ENCODE measurements at places on chromosomes 1 and 21.

DNA sequence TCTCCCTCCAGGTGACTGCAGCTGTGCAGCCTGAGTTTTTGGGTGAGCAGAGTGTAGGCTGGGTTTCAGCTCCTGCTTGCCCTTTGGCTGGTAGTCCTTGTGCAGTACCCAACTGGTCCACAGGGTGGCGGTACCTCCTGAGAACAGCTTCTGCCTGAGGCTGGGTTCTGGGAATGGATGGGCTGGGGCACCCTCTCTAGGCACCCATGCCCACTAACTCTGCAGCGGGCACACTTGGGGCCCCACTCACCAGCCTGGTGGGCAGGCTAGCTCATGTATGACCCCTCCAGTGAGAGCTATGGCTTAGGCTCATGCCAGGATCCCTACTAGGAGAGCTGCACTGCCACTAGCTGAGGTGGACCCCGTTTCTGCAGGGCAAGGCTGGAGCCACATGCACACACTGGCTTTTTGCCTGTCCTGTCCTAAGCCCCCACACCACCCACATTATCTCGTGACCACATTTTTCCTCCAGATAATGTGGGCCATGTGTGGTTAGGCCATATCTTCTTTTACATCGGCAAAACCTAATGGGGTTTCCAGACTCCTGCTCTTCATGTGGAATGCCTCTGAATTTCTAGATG, 15.5 kb upstream of the GSTM4 start:
- peaks cover 37% of the 10 kb centered on the region for H3K4me1 ChIP-seq
- no peak overlapping the region for H3K27ac ChIP-seq
- H3K27me3 ChIP-seq = no peaks in the 10 kb centered on the region

DNA sequence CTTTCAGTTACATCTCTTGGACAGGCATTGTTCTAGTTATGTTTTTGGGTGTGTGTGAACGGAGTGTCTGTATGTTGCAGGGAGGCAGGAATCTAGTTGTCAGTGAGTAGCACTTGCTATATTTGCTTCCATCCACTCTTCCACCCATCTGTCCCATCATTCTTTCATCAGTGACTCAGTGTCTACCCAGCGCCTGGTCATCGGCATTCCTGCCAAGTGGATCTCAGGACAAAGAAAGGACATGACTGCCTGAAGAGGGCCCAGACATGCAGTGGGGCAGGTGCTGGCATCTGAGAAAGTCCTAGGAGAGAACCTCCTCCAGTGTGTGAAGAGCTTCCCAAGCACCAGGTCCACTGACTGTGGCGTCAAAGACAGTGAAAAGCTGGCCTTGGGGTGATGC, 27.3 kb upstream of the MAGOH start:
- DNase-seq = no peak
- H3K4me1 ChIP-seq = no peaks in the 10 kb centered on the region
- no peaks in the 10 kb centered on the region for H3K27me3 ChIP-seq
- H3K36me3 ChIP-seq = no peaks in the 10 kb centered on the region

DNA sequence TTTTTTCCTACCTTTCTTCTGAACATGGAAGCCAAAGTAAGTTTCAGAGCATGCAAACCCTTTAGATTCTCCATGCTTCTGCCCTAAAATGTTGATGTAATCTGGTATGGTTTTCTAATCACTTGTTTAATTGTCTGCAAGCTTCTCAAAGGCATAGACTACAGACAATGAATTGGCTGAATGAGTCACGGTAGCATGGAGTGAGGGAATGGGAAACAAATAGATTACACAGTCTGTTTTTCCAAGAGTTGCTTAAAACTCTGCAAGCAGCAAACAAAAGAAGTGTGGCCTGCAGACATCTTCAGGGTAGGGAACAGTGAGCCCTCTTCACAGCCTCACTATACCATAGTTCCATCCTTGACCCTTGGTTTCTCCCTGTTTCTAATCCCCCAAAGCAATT, 326.0 kb downstream of the BARHL2 start:
- H3K27ac ChIP-seq = no peak overlapping the region
- DNase-seq = no peak
- H3K4me1 ChIP-seq = no peaks in the 10 kb centered on the region
- H3K4me3 ChIP-seq = no peak overlapping the region
- H3K27me3 ChIP-seq = no peaks in the 10 kb centered on the region

DNA sequence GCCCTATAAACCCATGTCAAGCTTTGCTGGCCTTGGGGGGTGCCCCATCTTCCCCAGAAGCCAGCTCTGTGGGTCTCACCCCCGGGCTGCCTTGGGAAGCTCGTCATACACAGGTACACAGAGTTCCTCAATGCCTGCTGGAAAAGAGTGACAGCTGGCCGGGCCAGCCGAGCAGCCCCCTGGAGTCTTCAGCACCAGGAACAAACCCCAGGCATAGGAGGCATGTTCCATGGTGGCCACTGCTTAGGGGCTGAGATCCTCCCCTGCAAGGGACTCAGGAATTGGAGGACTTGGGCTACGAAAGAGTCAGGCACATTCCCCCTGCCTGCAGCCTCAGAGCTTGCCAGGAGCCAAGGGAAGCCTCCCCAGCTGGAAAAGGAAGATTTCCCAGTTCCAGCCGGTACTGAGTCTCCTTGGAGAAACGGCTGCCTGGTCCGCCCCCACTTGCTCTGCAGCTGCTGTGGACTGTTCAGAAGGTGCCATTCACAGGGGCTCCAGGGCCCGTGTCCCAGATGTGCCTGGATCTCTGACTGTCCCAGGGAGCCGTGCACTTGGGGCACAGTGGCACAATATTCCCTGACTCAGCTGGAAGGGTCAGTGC, 89.5 kb downstream of the STUM start:
- no peaks in the 10 kb centered on the region for H3K36me3 ChIP-seq
- H3K4me1 ChIP-seq = peaks cover 50% of the 10 kb centered on the region
- H3K4me3 ChIP-seq = no peak overlapping the region
- DNase-seq = no peak
- no peaks in the 10 kb centered on the region for H3K27me3 ChIP-seq

DNA sequence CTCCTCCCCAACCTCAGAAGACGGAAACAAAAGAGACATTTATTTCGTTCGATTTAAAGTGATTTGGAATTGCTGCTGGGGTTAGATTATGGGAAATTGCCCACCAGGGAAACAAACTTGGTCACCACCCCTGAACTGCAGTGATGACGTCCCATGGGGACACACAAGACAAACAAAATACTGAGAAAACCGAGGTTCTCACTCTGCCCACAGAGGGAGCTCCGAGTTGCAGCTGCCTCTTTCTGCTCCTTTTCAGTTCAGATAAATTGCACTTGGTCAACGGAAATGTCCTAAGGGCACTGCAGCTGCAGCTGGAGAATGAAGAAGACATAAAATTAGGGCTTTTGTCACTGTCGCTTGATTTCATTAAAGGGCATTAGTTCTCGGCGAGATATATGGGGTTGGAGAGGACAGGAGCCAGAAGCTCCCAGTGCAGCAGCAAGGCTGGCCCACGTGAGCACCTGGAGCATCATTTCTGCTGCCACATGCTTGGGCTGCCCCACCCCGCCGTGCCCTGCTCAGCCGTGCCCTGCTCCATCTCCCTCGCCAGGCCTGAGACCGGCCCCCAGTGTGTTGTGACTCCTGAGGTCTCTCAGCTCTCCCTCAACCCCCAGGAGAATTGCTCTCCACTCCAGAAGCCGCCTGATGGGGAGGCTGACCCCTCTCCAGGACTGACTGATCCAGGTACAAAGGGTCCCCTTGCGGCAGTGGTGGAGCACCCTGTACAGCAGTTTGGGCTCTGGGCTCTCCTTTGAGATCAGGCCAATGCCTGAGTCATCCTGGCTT, 231.7 kb upstream of the AJAP1 start:
- H3K4me1 ChIP-seq = no peaks in the 10 kb centered on the region
- H3K27ac ChIP-seq = no peak overlapping the region
- no peak overlapping the region for H3K4me3 ChIP-seq
- DNase-seq = no peak
- no peaks in the 10 kb centered on the region for H3K36me3 ChIP-seq

- DNase-seq = no peak
- H3K4me3 ChIP-seq = no peak overlapping the region
- H3K27ac ChIP-seq = no peak overlapping the region
- no peaks in the 10 kb centered on the region for H3K27me3 ChIP-seq
Measured at GRCh38 chr1:10646347-10646861, 150.0 kb downstream of the CASZ1 start.

DNA sequence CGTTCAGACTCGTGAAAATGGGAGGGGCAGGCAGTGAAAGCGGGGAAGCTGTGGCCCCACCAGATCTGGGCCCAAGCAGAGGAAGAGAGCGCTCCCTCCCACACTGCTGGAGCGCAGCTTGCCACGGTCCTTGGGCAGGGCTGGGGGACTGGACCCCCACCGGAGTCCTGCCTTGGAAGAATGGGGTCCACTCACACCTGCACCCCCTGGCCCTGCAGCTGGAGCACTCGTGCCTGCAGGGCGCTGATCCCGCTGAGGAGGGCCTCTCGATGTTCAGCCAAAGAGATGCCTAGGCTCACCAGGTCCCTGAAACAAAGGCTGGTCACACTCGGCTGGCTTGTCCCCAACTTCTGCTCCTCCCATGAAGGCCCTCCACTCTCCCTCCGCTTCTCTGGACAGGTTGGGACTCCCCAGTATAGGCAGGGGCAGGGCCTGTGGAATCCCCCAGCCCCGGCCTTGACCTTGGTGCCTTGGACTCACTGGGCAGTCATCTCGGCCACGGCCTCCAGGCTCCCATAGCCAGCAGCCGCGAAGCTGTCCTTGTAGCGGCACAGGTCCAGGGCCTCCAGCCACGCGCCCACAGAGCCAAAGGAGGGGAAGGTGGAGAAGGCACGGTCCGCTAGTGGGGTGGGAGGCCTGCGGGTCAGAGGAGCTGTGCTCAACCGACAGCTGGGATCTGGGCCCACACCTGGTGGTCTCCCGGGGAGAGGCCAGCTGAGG, 26.0 kb downstream of the CDCA8 start:
- no peaks in the 10 kb centered on the region for H3K27me3 ChIP-seq
- no peak overlapping the region for H3K27ac ChIP-seq
- no peak for DNase-seq
- no peaks in the 10 kb centered on the region for H3K36me3 ChIP-seq

DNA sequence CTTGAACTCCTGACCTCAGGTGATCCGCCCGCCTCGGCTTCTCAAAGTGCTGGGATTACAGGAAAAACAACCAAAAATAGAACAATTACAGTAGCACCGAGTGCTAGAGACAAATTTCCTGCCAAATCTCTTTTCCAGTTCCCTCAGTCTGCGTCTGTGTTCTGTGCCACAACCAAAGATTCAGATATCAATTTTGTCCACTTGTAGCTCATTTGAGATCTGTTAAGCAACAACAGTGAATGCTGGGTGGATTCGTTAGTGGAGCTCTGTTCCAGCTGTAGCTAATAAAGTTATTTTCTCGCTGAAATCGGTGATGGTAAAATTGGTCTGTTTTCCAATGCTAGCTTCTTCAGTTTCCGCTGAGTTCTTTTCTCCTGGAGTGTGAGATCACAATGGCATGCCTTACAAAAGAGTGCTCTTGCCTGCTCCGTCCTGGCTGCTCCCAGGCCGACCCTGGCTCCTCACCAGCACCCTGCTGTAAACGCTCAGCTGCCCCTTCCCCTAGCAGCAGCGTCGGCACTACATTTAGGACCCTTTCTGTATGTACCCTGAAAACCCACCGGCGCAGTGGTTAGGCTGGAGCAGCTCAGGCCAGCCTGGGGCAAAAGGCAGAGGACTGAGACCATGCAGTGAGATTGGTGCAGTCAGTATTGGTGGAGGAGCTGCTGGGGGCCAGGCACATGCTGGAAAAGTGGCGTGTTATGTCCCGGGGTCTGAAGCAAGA, 395.4 kb downstream of the KIF26B start:
- H3K27me3 ChIP-seq = no peaks in the 10 kb centered on the region
- no peaks in the 10 kb centered on the region for H3K36me3 ChIP-seq
- DNase-seq = no peak
- no peak overlapping the region for H3K27ac ChIP-seq
- no peak overlapping the region for H3K4me3 ChIP-seq
- H3K4me1 ChIP-seq = no peaks in the 10 kb centered on the region

DNA sequence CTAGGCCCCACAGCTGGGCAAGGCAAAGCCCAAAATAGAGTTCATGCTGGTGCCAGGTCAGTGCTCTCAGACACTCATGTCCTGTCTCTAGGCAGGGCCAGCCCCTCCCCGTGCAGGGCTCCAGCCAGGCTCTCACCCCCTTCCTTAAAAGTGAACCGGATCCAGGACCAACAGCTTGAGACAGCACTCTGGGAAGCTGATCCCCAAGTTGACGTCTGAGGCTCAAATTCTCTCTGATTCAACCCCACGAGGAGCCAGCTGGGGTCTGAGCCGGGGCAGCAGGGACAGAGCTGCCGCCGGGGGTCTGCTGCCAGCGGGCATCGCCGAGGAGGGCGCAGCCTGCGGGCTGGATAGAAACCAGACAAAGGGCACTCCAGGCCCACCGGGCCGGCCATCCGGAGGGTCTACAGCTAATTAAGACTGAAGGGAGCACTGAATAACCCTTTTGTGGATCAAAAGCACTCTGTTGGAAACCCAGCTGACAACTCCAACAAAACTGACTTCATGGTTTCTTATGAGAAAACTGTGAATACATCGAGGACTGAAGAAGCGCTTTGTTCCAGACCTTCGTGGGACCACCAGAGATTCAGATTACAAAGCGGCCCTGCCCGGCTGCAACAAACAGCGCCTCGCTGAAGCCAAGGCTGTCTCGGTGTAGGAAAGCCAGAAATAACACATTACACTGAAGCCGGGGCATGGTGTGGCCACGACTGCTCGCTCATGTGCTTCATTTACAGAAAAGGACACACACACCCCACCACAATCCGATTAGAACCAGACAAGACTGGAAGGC, 95.8 kb downstream of the PSMG1 start:
- DNase-seq = no peak
- no peaks in the 10 kb centered on the region for H3K36me3 ChIP-seq
- no peak overlapping the region for H3K4me3 ChIP-seq
- no peaks in the 10 kb centered on the region for H3K27me3 ChIP-seq

- H3K36me3 ChIP-seq = no peaks in the 10 kb centered on the region
- H3K4me1 ChIP-seq = peaks cover 11% of the 10 kb centered on the region
- no peak for DNase-seq
- H3K27me3 ChIP-seq = no peaks in the 10 kb centered on the region
- H3K27ac ChIP-seq = no peak overlapping the region
Measured at GRCh38 chr1:93800856-93801255, 78.2 kb downstream of the DNTTIP2 start.

DNA sequence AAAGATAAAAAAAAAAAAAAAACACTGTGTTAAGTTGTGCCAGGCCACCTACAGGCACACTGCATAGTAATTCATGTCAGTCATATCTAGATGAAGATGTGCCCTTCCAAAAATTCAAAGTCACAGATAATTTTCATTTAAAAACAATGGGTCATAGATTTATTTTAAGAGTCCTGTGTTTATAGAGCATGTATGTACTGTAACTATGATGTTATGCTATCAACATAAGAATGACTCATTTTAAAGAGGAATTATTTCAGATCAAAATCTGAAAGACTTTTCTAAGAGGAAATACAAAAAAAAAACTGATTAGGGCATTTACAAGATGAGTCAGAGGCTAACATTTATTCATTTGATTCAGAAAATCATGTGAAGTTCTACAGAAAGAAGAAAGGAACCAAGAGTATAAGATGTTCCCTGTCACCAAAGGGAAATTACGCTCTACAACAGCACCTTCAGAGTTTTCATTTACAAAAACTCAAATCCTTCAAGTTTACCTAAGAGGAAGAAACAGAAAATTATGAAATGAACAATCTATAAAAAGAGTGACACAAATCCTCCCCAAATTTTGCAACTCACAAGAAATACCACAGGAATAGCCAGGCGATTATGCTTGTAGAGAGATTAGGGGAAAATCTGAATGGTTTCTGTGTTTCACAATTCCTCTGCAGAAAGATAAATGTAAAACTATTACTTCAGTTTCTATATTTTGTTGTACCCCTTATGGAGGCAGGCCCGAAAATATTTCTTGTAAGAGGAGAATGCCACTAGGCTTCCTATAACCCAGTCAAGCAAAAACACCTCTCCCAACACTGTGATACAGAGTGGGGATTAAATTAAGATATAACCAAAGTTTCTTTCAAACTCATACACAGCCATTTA, 13.8 kb downstream of the TP53BP2 start:
- H3K27me3 ChIP-seq = no peaks in the 10 kb centered on the region
- peak overlapping the region; percentile 70 for H3K27ac ChIP-seq
- no peaks in the 10 kb centered on the region for H3K36me3 ChIP-seq
- H3K4me1 ChIP-seq = peaks cover 61% of the 10 kb centered on the region
- no peak for DNase-seq
- no peak overlapping the region for H3K4me3 ChIP-seq
